ENCODE measurements at places on chromosomes 3 and 15.

DNA sequence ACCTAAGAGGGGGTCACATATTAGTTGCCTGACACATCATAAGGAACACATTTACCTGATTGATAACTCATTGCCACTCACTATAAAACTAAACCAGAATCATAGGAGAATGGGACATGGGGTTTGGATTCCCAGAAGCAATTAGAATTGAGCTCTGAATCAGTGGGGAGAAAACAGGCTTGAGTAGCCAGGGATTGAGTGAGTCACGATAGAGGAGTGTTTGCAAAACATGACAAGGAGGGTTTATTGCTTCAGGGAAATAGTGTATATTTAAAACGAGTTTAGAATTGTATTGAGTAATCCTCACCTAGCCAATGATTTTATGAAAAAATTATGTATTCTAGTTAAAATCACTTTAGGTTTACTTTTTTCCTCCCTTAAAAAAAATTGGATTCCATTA, 101.1 kb upstream of the THRB start:
- DNase-seq: no peak

DNA sequence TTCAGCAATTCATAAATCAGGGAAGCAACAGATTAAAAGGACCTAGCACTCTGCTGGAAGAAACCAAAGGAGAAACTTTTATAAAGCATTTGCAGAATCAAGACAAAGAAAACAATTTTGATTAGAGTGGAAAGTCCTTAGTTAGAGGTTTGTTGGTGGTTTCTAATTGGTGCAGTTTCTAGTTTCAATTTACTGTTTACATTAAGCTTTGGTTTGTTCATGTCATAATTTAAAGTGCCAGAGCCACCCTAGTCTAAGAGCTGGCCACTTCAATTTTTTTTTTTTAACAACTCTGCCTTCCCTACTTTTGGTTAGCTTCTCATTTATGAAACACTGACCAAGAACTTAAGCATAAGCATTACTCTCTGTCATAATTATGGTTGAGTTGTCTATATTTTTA, 1428.2 kb upstream of the GBE1 start:
- no peak for DNase-seq

DNA sequence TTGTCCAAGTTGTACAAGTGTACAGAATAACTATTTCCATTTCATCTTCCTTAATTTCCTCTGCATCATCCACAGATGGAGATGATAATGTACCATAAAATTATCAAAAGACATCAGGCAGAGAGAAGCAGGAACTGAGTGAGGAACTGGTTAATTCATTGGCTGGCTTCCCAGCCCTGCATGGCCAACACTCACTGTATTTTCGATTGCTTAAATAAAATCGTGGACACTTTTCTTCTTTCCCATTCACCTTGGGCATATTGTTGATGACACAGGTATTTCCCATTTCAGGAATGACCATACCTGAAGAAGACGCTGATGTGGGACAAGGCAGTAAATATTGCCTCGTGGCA, 144.2 kb upstream of the ABHD17C start:
- DNase-seq: no peak

- no peak for DNase-seq
Measured at GRCh38 chr15:64875641-64876223, 34.0 kb downstream of the PLEKHO2 start.

GRCh38 chr3:39181408-39182335, 10.7 kb downstream of the XIRP1 start:
- DNase-seq: no peak

GRCh38 chr3:77281721-77282120, 241.8 kb downstream of the ROBO2 start:
- no peak for DNase-seq

GRCh38 chr3:191523148-191523547, 62.2 kb downstream of the PYDC2 start:
- no peak for DNase-seq

- no peak for DNase-seq
Measured at GRCh38 chr15:80266113-80266512, 14.1 kb upstream of the CTXND1 start.

GRCh38 chr15:60363087-60363549, 34.7 kb downstream of the ANXA2 start:
- no peak for DNase-seq

DNA sequence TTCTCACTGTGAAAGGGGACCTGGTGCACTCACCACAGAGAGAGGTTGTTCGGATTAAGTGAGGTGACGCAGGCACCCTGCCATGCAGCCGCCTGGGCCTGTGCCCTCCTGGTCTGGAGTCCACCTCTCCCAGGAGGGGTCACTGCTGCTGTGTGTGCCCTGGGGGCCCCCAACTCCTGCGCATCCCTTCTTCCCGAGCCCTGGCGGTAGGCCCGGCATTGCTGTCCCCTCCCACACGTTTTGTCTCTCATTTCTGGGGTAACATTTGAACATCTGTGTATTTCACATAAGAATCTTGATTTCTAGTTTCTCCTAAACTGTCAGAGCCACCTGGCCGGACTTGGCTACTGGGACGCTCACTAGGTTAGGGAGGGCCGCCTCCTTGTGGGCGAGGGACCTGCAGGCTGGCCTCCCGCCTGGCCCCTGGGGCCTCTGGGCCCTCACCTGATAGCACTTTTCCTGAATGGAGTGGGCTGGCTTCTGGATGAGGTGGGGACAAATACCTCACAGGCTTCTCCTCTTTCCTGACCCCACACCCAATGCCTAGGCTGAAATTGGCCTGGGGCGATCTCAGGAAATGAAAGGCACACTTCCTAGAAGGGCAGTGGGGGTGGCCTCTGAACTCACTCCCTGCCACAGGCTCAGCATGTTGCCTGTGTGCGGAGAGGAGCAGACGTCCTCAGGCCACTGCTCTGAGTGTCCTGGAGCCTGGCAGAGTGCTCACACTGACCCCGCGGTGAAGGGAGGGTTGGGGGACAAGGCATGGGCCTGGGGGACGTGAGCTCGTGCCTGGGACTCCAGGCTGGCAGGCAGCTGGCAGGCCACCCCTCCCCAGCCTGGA, 104.2 kb upstream of the PRR23E start:
- no peak for DNase-seq

DNA sequence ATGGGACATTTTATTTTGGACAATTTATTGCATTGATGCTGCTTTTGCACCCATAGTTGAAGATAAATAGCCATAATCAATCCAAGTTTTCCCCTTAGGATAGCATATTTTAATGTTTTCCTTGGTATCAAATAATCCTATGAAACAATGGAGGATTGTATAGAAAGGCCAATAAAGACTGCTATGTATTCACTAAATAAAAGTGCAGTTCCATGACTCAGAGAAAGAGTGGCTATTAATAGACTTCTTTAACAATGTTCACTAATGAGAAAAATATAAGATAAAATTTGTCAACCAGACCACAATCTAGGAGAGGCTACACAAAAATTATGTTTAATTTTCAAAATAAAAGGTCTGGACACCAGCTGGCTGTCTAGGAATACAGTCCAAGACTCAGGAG, 560.9 kb upstream of the AGTR1 start:
- no peak for DNase-seq

DNA sequence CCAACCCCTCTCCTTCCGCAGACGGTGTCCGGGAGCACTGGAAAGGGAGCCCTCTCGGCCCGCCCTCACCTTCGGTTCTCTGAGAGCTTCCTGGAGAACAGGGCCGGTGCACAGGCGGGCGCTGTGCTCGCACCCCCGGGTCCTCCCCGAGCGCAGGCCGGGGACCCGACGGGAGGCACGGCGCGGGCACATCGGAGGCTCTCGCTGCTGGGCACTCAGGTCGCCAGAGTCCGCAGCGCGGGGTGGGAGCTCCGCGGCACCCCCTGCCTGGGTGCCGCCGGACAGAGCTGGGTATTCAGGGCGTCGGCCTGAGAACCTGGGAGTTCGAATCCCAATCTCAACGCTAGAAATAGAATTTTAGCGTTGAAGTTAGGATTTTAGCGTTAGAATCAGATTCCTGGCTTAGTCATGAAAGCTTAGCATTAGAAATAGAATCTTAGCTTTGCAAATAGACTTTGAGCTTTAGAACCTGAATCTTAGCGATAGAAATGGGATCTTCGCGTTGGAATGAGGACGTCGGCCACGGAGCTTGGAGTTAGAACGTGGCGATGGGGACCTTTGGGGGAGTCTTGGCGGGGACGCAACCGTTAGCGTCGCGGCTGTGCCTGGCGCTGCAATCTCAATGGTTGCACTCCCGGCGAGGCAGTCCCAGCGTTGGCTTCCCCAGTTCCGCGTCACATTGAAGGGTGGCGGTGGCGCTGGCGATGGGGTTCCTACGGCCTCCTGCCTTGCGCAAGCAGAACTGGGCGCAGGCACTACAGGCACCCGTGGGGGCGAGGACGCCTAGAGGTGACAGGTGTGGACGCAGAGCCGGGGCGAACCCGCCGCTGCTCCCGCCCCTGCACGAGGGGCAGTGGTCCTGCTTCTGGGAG, 549 bp downstream of the TRH start:
- DNase-seq: no peak

DNA sequence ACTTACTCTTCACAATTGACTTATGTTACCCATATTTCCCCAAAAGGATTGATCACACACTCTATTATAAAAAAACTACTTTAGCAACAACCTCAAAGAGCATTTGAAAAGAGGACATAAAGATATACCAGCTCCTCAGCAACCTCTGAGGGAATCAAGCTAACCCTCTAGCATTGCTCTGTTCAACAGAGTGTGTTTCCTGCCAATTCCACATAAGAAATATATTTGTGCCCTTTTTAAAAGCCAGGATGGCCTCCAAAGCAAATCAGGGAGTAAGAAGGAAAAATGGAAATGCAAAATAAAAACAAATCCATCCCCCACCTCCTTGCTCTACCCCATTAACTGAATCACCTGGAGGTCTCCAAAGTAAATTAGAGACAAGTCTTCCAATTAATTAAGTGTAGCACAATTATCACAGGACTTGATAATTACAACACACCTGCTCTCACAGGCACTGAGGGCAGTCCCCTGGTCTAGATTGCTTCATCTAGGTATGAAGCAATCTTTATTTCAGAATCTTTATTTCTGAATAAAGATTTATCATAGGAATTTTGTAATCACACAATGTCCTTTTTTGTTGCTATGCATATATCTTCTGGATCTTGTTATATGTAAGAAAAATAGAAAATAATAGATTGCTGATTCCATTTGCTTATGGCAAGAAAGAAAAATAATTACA, 34.8 kb downstream of the GPR176 start:
- DNase-seq: no peak

GRCh38 chr15:68419301-68420175, 12.4 kb downstream of the ITGA11 start:
- no peak for DNase-seq

- DNase-seq: no peak
Measured at GRCh38 chr15:52220251-52220650, 29.1 kb upstream of the GNB5 start.

GRCh38 chr3:36488077-36488789, 107.9 kb downstream of the STAC start:
- no peak for DNase-seq

DNA sequence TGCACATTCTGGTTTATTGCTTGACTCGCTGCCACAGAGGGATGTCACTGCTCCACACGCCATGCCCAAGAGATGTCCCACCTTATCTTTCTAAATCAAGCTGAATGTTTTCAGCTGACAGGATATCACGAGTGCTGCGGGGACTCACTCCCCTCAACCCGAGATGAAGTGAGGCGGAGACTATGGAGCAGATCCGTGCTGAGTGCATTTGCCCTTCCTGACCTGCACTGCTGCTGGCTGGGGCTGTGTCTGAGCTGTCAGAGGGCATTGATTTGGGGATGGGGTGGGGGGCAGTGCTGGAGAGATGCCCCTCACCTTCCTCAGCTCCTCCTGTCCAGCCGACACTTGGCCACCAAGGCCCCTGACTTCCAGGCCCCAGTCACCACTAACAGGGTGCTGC, 40.5 kb upstream of the CSPG4 start:
- peak; percentile 48 for DNase-seq

GRCh38 chr15:68712886-68713285, 107.8 kb downstream of the ANP32A start:
- DNase-seq: no peak

GRCh38 chr3:182818296-182818978, 25.1 kb downstream of the ATP11B start:
- no peak for DNase-seq

GRCh38 chr15:40407330-40407990, 1.9 kb downstream of the IVD start:
- DNase-seq: no peak

DNA sequence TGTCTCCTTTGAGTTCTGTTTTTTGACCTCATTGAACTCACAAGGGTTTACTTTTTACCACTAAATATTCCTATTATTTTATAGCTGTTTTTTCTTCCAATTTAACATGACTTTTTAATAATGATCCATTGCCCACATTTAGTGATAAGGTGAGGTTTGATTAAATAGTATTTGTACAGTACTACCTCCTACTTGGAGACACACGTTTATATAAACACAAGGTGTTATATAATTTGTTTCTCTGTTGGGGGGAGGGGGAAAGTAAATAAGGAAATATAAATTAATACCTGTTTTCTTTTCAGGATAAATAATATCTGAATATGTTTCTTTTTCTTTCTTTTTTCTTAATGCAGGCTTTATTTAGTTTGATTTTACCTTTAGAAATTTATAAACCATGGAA, 281.3 kb downstream of the LPP start:
- no peak for DNase-seq

- no peak for DNase-seq
Measured at GRCh38 chr15:52150871-52151270, 38.3 kb upstream of the BCL2L10 start.

DNA sequence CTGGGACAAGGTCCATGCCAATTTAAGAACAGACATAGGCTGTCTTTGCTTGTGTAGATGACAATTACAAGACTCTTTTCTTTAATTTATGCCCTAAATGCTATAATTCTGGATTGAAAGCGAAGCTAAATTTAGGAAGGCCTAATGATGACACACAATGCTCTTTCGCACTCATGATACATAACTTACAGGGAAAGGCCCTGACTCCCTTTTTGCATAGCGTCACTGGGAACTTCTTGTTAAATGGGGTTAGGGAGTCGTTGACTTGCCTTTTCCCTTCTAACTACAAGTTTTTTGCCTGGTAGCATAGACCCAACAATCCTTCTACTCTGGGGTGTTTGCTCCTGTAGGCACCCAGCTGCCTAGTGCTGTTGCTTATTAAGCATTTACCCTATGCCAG, 329.5 kb upstream of the LRRFIP2 start:
- DNase-seq: no peak

DNA sequence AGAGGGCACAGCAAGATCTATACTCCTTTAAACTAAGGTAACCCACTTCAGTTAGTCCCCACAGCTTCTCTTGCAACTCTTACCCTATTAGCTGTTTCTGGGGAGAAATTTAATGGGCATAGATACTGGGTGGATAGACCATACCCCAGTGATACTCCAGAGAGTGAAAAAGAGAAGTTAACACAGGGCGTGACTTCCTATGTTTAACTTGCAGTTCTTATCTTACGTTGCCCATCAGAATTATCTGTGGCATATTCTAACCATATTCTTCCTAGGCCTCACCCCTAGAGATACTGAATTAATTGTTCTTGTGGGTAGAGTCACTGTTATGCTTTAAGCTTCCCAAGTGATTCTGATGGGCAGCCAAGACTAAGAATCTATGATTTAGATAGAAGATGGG, 485.4 kb upstream of the TPRG1 start:
- DNase-seq: no peak

GRCh38 chr15:85707519-85708338, 87.0 kb downstream of the KLHL25 start:
- no peak for DNase-seq

GRCh38 chr15:70835415-70835814, 18.5 kb downstream of the LARP6 start:
- DNase-seq: peak; percentile 93

Data from tibial artery (tissue), 4 donors.